Mesothelial cell of epicardium (in vitro differentiated cells): ENCODE measurements at places on chromosomes 16 and 17.

DNA sequence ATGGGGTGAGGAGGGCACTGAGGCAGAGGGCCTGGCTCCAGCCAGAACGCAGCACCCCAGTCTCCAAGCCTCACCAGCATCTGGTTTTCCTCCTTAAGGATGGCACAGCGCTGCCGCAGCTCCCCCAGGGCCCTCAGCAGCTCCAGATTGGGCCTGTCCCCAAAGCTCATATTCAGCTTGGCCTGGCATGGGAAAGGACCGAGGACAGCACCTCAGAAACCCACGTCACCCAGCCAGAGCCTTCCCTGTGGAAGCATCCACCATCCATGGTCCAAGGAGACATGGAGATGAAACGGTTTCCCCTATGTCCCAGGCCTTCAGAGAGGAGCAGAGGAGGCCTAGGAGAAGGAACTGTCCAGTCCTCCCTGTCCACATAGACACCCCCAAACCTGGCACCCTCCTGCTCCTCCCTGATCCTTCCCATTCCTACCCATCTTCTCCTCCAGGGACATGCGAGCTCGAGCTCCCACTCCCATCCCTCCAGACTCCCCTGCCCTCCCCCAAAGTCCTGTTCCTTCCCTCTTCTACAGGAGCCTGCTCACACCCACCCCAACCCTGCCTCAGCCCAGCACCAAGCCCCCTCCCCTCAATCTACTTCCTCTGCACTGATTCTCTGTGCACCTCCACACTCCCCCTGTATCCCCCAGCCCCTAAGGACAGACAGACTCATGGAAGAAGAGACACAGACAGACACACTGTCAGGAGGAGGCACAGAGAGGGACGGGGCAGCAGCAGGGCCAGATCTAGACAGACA is 1.8 kb downstream of the TSPOAP1 start:
- no peak for DNase-seq

DNA sequence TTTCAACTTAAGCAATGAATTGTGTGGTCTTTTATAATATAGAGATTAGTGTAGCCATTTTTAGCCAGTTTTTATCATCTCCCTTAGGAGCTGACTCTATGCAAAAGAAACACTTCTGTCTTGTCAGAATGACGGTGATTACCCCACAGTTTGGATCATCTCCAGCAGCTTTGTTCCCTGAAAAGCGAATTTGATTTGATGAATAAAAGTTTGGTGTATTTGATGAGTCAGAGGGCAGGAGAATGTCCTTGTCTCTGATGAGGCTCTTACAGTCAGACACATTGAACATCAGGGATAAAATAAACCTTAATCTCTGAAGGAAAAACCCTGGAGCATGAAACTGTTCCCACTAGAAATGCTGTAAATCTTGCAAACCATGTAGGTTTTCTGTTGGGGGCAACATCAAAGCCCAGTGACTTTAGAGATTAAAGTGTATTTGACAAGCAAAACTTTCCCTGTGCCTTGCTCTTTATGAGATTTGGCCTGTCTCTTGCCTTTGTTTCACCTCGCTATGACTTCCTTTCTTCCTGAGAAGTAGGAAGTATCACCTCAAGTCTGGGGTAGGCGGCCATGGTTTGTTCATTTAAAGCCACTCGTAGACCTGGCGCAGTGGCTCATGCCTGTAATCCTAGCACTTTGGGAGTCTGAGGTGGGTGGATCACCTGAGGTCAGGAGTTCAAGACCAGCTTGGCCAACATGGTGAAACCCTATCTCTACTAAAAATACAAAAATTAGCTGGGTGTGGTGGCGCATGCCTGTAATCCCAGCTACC is 209.3 kb downstream of the FTO start:
- DNase-seq = no peak

- no peak for DNase-seq
Observed at GRCh38 chr17:81967533-81968395, 6.8 kb upstream of the NOTUM start.

DNA sequence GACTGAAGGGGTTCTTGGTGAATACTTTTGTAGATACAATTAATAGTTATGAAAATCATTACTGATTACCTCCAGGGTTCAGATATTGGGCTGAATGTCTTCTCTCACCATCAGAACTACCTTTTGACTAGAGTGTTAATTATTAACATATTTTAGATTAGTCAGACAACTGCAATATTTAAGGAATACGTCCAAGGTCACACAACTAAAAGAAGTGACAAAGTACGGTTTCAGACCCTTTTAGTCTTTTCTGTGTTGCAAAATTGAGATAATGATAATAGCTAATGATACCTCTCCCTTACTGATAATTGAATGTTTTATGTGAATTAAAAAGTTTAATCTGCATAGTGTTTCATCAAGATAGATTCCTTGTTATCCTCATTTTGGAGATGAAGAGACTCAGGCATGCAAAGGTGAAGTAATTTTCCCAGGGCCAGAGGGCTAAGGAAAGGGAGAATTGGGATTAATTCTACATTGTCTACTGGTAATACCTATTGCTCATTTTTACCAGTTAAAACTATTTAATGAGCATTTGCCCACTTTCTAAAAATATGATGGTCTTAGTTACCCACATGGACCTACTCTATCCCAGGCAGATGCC is 107.3 kb downstream of the WWOX start:
- no peak for DNase-seq

DNA sequence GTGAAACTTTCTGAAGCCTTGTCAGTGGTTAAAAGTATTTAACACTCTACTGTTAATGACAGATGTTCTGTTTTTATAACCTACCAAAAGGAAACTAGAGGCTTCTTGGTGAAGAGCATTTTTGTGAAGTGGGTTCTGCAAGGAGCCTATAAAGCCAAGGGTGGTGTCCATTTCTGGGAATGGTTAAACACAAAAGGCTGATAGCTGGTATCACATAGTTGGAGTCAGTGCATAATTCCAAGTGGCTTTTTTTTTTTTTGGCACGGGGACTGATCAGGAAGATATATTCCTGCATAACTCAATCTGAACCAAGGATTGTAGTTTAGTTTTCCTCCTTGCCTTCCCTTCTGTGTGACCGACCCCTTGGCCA is 27.6 kb upstream of the KPNB1 start:
- no peak for DNase-seq

DNA sequence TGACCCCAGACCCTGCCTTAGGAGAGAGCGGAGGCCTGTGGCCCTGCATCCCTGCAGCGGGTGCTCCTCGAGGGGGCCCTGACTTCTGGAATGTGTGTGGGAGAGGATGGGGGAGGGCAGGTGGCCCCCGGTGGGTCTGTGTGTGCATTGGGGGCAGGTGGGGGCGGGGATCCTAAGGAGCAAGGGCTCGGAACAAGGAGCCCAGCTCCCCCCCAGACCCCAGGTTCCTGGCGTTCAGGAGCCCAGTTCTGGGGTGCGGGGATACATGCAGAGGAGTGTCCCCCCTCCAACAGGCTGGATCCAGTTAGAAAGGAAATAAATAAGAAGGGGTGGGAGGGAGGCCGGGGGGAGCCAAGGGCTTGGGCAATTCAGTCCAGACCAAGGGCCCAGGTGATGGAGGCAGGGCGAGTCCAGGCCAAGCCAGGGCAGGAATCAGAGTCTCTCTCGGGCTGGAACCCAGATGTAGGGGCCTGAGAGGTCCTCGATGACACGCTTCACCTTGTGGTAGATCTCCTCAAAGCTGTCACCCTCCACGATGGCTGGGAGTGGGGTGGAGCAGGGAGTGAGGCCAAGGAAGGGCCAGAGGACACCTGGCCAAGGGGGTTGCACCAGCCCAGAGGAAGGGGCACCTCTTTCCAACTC is 11.2 kb upstream of the ASGR1 start:
- no peak for DNase-seq

- DNase-seq = no peak
Observed at GRCh38 chr16:64280317-64280716, 841.5 kb downstream of the CDH11 start.

- DNase-seq = no peak
Observed at GRCh38 chr16:49472598-49472997, 99.0 kb downstream of the C16orf78 start.

GRCh38 chr17:15431766-15432165 is 35.7 kb downstream of the CDRT4 start:
- DNase-seq = no peak

- DNase-seq = peak; percentile 60
Observed at GRCh38 chr17:59513934-59514841, 51.2 kb upstream of the DHX40 start.

- DNase-seq = no peak
Observed at GRCh38 chr17:9434642-9435057, 141.0 kb downstream of the STX8 start.

DNA sequence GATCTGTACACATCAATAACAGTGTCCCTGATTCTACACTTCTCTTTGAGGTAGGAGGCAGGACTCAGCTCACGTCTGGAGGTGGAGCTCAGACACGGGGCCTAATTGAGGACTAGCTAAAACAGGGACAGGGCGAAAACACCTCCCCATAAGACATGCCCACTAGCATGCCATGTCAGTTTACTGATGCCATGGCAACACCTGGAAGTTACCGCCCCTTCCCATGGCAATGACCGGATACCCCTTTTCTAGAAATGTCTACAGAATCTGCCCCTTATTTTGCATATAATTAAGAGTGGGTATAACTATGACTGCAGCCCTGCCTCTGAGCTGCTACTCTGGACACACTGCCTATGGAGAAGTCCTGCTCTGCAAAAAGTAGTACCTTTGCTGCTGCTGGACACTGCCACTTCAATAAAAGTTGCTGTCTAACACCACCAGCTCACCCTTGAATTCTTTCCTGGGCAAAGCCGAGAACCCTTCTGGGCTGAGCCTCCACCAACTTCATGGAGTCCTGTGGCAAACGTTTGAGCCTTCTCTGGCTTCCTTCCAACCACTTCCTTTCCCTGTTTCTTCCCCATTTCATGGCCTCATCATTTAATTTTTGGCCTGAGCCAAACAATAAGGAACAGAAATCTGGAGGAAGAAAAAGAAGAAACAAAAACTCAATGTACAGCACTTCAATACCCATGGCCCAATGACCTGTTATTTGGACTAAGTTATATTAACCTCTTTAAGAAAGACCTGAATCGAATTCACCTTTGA is 21.0 kb downstream of the PHB1 start:
- no peak for DNase-seq

GRCh38 chr16:27720731-27721530 is 171.0 kb downstream of the KATNIP start:
- DNase-seq = no peak

- no peak for DNase-seq
Observed at GRCh38 chr16:15849209-15849981, 7.4 kb downstream of the MYH11 start.

DNA sequence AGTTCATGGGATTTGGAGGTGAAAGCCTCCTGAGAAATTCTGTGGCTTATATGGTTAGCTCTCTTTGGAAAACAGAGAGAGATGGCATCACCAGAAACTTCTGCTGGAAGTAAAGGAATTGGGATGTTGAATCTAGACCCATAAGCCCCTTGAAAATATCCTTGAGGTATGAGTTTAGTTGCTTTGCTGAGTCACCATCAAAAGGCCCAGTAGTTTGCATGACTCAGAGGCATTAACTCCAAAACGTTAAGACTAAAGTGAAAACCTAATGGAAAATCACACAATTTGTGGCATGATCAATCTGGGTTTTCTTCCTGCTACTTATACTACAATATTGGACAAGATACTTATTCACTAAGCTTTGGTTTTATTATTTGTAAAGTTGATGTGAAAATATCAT is 349.2 kb upstream of the SALL1 start:
- DNase-seq = no peak

GRCh38 chr16:85329059-85329812 is 217.0 kb upstream of the CIBAR2 start:
- DNase-seq = no peak

GRCh38 chr16:69112285-69113129 is 7.1 kb downstream of the HAS3 start:
- DNase-seq = peak; percentile 52

- no peak for DNase-seq
Observed at GRCh38 chr17:45223539-45224528, 2.1 kb downstream of the FMNL1 start.

DNA sequence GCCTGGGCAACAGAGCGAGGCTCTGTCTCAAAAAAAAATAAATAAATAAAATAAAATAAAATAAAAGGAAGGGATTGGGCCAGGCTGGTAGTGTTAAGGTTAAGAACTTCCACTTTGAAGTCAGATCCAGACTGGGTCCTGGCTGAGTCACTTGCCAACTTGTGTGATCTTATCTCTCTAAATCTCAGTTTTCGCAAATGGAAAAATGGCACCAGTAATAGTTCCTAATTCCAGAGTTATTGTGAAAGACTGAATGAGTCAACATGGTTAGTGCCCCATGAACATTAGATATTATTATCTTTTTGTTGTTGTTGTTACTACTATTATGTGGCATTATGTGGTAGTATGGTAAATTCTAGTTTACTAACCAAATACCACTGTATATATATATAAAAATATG is 188.0 kb upstream of the AXIN2 start:
- DNase-seq = no peak

GRCh38 chr17:79444198-79444597 is 166.7 kb downstream of the RBFOX3 start:
- DNase-seq = no peak

DNA sequence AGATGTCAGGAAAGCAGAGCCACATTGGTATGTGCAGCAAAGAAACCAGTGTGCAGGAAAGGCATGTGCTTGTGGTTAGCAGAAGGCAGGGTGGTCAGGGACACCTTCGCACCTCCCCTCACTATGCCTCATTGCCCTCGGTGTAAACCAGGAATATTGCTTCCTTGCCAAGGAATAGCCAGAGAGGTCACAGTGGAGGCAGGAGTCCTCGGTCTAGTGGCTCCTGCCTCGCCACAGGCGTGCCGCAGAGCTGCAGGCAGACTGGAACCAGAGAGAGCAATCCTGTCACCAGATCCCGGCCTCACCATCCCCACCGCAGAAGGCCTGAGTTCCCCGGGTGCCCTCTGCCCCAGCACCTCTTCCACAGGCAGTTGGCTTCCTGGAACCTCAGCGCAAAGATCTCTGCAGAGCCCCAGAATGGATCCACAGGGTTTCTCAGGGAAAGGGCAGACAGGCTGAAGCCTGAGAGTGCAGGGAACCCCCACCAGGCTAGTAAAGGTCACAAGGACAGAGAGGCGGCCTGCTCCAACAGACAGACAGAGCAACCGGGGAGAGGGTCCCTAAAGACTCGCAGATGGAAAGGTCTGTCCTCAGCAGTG is 21.6 kb downstream of the CCDC182 start:
- no peak for DNase-seq

GRCh38 chr17:64150237-64151015 is 20.5 kb upstream of the ERN1 start:
- no peak for DNase-seq

GRCh38 chr17:40577611-40578065 is 12.4 kb upstream of the CCR7 start:
- DNase-seq = no peak

GRCh38 chr16:84663433-84664101 is 15.3 kb downstream of the KLHL36 start:
- no peak for DNase-seq

GRCh38 chr16:7420079-7420478 is 87.4 kb downstream of the RBFOX1 start:
- DNase-seq = no peak
